ENCODE measurements at places on chromosomes 16 and 17.

GRCh38 chr16:62573466-62573865, 537.2 kb upstream of the CDH8 start:
- no peak for DNase-seq

DNA sequence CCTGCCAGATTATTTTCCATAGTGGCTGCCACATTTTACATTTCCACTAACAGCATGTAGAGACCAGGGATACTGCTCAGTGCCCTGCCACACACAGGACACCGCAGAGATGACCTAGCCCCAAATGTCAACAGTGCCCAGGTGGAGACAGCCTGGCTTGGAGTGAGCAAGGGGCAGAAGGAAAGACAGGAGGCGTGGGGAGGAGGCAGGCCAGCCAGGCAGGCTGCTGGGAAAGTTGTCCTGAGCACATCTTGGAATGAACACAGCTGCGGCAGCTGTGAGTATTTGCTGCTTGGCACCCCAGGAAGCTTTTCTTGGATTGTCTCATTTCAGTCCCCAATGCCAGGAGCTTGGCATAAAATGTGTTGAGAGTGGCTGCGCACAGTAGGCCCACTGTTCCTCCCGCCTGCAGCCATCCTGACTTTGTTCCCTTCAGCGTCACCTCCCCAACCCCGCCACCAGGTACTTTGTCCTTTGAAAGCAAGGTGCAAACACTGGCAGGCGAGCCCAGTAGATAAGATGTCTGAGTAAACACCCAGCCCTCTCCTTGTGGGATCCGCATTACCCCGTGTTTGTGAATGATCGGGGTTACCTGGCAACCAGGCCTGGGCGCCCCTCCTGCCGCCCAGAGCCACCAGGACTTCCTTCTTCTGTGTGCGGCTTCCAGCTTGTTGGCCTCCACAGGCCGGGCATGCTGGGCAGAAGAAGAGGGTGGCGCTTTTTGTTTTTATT, 114.0 kb downstream of the CMIP start:
- no peak for DNase-seq

DNA sequence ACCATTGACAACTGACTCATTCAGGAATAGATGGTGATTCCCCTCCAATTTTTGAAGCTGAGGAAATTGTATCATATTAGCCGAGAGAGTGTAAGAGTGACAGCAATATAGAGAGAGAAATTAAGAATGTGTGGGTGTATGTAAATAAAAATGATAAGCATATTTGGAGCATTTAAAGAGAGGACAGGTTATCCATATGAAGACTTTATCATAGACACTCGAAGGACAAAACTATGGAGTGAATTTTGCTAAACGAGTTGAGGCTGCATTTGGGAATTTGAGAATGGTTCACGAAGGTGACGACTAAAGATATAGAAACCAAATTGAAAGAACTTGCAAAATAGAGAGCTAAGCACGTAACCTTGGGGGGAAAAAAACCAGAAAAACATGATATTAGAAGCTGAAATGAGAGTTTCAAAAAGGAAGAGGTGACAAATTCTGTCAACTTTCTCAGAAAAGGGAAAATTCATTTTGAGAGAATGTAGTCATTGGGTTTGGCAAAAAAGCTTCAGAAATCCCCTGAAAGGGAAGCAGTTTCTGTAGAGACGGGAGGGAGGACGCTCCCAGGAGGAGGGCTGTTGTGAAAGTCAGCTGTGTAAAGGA, 129.7 kb downstream of the KCNJ2 start:
- DNase-seq, result no peak

DNA sequence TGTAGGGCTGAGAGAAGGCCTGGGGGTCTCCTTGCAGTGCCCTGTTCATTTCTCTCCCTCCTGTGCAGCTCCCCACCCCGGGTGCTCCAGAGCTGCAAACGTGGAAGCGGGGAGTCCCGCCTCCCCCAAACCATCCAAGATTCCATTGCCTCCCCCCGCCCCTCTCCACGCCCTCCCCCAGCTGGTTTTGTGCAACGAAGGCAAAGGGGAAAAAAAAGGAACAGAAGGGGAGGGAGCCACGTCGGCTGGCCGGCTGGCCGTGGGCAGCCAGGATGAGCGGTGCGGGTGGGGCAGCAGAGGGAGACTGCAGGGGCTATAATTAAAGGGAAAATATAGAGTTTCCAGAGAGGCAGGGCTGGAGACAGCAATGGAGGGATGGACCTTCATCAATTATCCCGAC, 1.7 kb upstream of the COL1A1 start:
- DNase-seq, result no peak
